ENCODE measurements at places on chromosomes 13 and 19.
A peak's percentile ranks its signal among the peaks of the same experiment; 100 is the strongest.

DNA sequence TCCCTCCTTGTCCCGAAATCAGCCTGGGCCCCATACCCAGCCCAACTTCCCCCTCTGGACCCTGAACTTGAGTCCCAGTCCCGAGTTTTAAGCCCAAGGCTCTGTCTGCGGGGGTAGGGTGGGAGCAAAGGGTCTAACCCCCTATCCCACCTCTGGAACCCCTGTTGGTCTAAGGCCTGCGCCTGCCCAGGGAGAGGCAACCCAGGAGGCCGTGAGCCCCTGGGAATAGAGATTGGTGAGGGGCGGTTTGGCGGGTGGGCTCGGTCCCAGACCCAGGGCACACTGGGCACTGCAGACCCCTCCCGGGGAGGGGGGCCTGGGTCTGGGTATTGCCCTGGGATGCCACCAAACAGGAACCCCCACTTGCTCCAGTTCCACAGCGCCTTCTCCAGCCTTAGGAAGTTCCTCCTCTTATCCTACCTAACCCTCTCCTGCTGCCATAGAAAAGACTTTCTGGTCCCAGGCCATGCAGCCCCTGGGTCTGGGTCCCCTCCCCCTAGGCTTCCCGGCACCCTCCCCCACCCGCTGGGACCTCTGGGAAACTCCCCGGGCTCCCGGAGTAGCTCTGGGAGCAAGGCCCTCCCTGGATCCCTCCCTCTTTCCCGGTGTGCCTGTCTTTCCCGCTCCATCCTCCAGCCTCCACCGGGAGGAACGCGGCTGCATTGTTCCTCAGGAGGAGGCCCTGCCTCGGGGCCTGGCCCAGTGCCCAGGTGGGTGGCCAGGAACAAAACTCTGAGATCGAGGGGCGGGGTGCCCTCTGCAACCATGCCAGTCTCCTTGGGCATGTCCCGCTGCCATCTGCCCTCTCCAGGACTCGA is 33.6 kb upstream of the NANOS3 start:
- DNase-seq, result peak; percentile 93

DNA sequence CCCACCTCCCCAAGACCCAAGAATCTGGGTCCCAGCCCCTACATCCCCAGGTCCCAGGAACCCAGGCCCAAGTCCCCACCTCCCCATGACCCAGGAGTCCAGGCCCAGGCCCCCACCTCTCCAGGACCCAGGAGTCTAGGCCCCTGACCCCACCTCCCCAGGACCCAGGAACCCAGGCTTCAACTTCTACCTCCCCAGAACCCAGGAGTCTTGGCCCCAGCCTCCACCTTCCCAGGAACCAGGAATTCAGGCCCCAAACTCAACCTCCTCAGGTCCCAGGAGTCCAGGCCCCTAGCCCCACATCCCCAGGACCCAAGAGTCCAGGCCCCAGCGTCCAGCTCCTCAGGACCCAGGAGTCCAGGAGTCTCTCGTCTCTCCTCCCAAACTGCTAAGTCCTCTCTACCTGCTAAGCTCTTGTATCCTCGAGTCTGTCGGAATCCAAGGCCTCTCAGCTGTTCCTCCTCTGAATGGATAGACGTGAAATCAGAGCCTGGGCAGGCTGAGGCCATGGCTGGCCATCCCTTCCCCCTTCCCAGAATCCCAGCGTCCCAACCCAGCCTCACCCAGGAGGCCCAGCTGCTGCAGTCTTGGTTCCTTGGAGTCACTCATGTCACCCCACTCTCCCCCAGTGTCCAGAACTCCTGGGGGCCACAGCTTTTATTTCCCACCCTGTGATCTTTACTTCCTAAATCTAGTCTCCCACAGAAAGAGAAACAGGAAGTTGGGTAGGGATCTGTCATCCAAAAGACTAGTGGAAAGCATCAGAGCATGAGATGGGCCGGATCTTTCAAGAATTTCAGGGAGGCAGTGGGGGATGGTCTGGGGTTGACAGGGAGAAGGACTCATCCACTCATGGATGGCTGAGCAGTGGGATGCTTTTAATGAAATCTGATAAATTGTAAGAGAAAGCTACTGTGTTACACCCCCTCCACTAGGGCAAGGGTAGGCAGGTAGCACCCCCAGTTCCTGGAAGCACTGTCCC is at the start of gene CD209:
CD209 (minus strand) TSS at position 632 of the 982 bp plus-strand sequence; CDS start at position 609, 23 bp downstream.
- no peak for DNase-seq

GRCh38 chr13:31261241-31261640 is 61.5 kb downstream of the B3GLCT start:
- peak; percentile 11 for DNase-seq

DNA sequence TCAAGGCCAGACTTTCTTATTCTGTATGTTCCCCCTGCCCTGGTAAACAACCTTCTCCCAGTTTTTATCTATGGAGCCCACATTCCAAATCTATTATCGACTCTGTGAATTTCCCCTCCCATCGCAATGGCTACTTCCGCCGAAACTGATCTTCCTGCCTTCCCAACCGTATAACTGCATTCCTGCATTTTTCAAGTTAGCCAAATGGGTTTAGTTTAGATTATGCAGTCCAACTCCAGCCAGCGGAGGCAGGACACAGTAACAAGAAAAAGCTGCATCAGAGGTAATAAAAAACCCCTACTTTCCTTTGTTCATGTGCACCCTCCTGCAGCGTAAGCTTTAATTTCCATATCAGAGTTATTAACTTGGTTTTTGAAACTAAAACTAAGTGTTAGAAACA is 112.2 kb upstream of the ZNF91 start:
- DNase-seq, result no peak

DNA sequence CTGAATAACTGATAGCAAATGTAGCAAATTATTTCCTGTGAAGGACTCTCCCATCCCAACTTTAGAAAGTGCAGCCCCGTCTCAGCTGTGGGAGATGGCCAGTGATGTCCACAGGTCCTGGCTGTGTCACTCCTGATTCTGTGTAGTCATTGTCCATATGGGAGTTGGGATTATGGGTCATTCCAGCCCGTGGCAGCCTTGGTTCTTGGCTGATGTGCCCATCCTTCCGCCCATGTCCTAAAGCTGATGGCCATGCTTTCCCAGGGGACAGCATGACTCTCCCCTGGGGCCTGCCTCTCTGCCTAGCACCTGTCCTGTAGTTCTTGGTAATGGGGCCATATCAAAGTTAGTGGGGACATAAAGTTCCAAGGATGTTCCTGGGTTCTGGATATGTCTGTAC is 43.9 kb upstream of the C1QTNF9 start:
- DNase-seq, result no peak

DNA sequence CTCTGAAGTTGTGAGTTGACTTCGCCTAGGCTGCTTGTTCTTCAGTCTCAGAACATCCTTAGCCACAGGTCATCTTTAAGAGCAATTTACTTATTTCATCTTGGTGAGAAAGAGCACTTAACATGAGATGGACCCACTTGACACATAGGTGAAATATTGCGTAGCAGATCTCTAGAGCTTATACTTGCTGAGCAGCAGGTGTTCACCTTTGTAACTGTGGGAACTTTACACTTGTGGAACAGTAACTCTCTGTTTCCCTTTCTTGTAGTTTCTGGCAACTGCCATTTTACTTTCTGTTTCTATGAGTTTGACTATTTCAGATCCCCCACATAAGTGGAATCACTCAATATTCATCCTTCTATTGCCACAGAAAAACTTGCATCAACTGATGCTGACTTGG is 95.7 kb downstream of the SLC10A2 start:
- DNase-seq, result no peak

All from mammary epithelial cell (primary cell).